Mucosa of descending colon (tissue), 3 donors: ENCODE measurements at places on chromosomes 12 and 14.
A peak's percentile ranks its signal among the peaks of the same experiment; 100 is the strongest.

DNA sequence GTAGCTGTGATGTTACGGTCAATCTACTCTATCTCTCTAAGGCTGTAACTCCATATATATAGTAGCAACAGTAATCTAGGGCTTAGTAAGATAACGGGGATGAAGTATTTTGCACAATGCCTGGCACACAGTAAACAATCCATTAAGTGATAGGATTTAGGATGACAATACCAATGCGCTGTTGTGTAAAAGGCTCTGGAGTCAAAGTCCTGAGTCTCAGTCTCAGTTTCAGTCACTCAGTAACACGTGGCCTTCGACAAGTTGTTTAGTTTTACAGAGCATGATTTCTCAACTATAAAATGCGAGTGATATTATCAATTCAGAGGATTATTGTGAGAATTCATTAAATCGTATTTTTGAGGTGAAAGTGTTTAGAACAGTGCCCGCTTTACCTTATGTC is 162.4 kb downstream of the GARIN6 start:
- DNase-seq: no peak

GRCh38 chr14:94936901-94937685 is 167.2 kb upstream of the GSC start:
- DNase-seq: peak; percentile 31

DNA sequence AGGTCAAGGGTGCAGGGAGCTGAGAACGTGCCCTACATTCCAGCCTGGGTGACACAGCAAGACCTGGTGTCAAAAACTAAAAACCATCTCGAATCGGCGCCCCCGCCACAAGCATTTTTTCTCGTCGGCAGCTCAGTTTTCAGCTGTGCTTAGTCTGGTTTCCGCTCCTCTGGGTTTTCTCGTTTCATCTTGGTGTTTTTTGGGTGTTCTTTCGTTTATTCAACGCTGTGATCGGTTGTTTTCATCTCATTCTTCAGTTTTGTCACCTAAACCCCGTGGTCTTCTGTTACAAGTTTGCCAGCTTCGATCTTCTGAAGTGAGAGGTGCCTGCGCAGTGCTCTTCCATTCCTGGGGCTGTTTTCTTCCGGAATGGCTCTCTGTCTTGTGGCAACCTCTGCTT is 41.4 kb downstream of the NOC4L start:
- no peak for DNase-seq

- no peak for DNase-seq
These were observed 174.1 kb downstream of the SLC6A15 start for GRCh38 chr12:84738481-84738972.

GRCh38 chr12:55652352-55652751 is 15.7 kb downstream of the OR10P1 start:
- DNase-seq: no peak

DNA sequence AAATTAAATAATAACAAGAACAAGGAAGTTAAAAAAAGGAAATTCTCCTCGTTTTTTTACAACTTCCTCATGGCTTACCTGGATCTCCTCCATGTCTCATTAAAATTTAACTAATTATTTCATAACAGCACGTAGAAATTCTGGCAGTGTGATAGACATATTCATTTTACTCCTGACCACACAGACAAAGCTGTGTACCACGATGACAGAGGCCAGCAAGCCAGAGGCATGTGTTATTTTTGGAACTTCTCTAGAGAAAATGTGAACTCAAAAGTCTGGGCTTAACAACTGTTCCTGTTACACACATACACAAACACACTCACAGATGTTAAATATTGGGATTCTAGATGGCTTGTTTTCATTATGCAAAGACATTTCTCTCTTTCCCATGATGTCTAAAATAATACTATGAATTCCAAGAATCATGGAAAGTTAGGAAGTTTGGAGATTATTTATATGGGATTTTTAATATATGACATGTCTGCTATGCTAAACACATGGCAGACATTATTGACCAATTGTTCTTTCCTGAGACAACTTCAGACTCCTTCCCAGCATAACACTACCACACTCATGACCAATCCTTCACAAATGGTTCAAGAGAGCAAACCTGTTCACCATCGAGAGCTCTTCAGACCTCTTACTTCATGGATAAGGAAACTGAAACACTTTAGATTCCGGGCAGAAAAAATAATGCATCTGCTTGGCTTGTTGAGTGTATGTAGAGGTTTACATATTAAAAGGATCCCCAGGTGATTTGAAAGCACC is 158.7 kb downstream of the DACT1 start:
- DNase-seq: no peak

- no peak for DNase-seq
These were observed 10.3 kb downstream of the EGLN3 start for GRCh38 chr14:33940561-33941011.

- DNase-seq: peak; percentile 94
These were observed 235 bp downstream of the RAB2B start for GRCh38 chr14:21476523-21476924.

DNA sequence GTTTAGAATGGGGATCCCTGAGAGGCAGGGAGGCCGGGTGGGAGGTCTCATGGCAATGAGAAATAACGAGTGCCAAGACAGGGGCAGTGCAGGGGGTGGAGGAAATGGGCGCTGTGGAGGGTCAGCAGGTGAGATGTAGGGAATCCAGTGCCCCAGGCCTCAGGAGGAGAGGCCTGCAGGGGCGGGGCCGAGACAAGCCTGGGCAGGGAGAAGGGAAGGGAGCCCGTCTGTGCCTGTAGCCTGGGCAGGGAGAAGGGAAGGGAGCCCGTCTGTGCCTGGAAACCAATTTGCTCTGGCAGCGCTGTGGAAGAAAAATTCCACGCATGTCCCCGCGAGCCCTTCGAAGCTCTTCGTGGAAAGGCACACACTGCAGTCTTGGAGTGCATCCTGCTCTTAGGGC is 10.6 kb upstream of the NCOR2 start:
- DNase-seq: no peak

GRCh38 chr14:89249065-89249695 is 167.9 kb downstream of the FOXN3 start:
- no peak for DNase-seq

DNA sequence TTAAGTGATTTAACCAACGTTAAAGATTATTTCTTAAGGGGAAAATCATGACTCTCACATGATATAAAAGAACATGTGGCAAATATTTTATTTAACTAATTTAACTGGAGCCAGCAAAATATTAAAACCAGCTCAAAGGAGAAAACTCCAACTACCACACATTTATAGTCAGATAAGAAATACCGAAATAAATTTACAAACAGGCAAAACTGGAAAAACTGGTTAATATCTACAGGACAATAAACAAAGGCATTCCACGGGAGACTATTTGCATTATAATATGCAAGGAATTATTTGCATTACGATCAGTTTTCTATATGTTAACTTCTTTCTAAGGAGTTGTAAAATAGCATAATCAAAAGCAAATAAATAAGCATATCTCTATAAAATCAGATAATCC is 13.8 kb upstream of the BCL2L14 start:
- DNase-seq: no peak

- DNase-seq: no peak
These were observed 246.7 kb downstream of the PAWR start for GRCh38 chr12:79444089-79444488.

DNA sequence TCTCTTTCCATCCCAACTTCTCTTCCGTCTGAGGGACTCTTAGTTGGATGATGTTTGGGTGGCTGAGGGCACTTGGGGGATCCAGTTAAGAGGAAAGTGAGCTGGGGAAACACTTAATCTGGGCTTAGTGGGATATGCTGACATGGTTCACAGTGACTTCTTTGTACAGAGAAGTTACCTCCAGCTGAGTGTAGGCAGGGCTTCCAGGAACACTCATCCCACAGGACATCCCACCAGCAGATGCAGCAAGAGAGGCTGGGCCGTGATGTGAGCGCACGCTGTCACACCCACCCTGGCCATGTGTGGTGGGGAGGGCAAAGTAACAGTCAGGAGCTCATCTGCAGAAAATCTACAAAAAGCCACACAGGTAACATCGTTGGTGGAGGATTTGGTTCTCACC is 832 bp upstream of the CACNA2D4 start:
- DNase-seq: no peak

- no peak for DNase-seq
These were observed 5.9 kb upstream of the PRPH start for GRCh38 chr12:49288922-49289555.

DNA sequence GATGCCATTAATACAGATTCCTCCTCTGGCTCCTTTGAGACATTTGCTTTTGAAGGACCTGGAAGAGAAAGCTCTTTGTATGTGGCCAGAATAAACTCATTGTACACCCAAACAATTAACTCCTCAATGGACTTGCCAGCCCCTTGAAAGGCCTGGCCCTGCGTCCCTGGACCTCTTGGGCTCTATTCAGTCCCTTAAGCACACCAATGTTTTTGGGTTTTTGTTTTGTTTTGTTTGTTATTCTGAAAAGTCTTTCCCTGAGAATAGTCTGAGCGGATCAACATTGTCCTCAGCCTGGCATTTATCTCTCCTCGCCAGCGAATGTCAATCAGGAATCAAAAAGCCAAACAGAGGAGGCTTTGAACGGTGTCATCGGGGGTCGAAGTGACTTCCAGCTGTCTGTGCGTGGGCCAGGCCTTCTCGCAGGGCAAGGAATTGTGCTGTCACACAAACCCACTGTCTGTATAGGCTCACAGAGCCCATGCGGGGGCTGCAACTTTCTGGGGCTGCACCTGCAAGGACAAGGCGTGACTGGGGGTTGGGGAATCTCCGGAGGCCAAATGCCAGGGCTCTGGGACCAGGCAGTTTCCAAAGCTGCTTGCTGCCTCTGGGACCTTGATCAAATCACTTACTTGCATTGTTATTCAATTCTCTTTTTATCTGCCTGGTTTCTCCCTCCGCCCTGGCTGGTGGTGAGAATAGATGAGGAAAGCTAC is 108.3 kb downstream of the SMOC1 start:
- DNase-seq: no peak

DNA sequence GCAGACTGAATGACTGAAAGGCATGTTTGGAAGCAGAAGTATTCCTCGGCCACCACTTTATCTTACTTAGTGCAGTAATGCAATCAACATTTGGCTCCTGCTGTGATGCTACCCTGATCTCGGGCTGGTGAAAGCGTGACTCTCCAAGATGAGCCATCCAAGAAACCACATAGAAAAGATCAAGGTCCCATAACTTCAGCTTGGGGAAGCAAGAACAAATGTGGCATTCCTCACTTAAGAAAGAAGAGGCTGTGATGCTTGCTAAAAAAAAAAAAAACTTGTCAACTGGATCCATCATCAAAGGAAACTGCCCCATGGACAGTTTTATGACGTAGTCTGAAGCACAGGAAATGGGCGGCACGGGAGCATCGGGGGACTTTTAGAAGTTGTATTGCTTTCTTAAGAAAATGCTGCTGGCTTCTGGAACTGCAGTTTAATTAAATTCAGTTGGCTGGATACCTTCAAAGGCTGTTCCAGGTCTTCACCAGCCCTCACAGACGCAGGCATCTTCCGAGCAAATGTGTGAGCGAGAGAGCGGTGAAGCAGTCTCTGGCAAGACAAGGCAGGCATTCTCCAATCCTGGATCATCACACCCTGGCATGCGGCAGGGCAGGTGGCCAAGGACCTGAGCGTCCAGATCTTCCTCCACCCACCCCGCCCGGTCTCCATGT is 38.2 kb upstream of the MAP1LC3B2 start:
- no peak for DNase-seq

- DNase-seq: no peak
These were observed 49.5 kb downstream of the ADIPOR2 start for GRCh38 chr12:1740161-1740948.

DNA sequence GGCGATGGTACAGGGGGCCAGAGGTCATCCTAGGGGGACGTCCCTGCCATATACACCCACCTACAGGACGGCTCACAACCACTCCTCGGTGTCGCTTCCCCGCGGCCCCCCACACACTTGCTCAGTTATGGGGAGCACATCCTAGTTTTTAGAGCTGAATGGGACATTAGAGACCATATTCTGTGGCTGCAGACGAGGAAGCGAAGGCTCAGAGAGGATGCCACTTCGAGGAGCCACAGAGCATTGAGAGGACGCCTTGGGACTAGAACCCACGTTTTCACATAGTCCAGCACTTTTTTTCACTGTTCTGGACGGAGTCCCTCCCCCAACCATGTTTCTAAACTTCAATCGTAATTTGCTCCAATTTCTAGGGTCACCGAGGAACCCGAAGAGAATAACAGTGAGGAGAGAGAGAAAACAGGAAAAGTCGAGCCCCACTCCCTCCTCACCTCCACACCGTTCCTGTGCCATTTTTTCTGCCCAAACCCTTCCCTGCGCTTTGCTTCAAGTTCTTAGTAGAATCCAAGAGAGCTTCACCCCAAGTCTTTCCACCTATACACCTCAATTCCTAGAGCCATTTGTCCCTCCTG is 641 bp upstream of the ASCL1 start:
- DNase-seq: no peak

- no peak for DNase-seq
These were observed 31.0 kb downstream of the JAG2 start for GRCh38 chr14:105137481-105138020.

DNA sequence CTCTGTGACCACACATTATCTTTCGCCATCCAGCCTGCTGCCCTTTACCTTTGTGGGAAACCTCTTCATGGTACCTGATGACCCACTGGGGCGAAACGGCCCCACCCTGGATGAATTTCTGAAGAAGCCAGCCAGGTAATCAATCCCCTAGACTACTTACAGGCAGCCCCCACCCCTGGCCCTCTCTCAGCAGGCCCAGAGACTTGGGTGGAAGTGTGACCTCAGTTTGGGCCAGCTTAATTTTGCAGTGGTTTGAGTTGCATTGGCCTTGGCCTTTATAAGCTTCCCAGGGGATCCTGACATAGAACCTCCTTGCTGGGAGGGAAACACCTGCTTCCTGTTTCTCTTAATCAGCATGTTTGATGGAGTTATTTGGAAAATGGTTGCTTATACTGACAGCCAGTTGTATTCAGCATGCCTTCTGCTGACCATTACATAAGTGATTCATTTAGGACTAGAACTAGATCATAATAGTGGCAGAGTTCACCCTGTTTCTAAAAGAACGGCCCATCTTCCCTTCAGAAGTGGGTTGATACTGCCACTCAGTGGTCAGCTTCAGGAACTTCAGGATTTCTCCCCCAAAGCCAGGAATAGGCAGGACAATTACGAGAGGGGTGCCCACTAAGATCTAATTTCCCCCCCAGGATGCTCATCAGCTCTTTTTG is 6.1 kb downstream of the SDR39U1 start:
- peak; percentile 51 for DNase-seq

DNA sequence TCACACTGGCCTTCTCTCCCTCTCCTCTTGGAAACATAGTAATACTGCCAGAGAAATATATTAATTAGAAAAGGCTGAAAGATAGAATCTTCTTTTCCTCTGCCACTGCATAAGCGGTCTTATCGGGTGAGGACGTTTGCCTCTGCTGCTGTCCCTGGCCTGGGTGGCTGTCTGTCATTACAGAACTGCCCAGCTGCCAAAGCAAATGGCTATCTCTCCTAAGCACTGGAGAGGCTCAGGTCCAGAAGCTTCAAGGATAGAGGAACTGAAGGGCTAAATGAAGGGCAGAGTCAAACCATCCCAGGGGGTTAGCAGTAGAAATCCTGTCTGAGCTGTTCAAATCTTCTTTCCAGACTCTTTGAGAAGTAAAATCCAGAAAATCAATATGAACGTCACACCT is 198.6 kb upstream of the CAND1 start:
- no peak for DNase-seq

- no peak for DNase-seq
These were observed 30.8 kb upstream of the PPP1R13B start for GRCh38 chr14:103878180-103878579.
